Fibroblast of the conjunctiva (primary cell): ENCODE measurements at places on chromosomes 1 and 21.

DNA sequence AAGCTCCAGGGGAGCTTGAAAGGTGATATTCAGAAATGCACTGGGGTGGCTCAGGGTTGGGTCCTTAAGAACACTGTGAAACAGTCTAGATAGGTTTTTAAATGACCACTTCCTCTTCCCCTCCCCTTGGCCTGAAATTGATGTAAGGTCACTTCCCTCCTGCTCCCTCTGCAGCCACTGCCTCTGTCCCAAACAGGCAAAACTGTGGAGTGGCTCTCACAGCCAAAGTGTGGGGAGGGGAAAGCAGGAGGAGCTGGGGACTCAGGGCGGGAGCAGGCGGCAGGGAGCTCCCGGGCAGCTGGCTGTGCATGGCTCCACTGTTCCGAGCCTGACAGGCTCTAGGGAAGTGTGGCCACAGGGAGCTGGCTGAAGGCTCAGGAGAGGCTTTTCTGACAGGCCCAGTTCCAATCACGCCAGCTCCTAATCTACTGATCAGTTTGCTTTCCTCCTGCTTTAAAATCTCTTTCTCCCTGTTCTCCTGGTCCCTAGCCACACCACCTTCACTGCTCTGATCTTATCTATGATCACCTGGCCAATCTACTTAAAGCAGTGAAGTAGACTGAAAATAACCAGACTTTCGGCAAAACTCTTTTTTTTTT, 5.1 kb upstream of the CSRP1 start:
- no peak for DNase-seq

DNA sequence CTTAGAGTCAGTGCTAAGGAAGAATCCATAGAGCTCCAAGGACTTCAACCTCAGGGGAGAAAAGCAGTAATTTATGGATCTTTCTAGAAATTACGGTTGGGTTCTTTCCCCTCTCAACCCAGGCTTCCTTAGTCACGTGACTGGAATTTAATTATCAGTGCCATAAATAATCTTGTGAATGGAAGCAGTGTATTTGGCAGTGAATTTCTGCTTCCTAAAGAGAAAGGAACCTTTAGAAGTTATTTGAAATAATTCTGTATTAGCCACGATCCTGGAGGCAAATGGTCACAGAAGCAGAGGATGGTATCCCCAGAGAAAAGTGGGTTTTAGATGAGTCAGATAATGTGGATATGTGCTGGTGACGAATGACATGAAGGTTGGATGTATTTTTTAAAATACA, 89.6 kb downstream of the NFIA start:
- DNase-seq, result no peak

GRCh38 chr1:22889213-22889827, 83.3 kb downstream of the LACTBL1 start:
- DNase-seq, result no peak

- DNase-seq, result no peak
Measured at GRCh38 chr1:177035586-177035985, 128.9 kb downstream of the ASTN1 start.

DNA sequence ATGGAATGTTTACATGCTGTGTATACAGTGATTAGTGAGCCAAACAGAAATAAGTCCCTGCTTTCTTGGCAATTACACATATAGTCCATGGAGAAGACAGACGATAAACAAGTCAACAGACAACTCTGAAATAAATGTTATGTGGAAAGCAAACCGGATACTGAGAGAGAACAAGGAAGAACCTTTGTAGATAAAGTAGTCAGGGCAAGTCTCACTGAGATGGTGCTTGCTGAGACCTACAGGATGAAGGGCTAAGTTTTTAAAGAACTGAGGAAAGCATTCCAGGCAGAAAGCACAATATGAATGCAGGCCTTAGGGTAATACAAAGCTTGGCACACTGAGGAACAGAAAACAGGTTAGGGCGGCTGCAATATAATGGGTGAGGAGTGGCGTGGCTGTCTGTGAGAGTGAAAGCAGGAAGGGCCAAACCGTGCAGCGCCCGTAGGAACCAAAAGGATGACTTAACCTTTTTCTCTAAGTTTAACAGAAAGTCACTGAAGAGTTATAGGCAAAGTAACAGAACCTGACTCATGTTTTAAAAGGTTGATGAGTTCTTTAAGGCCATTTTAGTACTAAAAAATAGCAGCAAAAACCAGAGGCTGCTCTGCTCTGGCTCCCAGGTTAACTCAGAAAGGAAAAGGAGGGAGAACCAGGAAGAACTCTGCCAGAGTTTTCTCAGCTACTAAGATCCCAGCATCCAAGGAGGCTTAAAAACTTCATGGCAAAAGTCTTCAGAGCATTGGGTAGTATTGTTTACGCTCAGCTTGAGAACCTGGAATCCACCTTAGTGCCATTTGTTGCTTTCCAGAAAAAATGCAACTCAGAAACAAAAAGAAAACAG, 8.7 kb upstream of the TTF2 start:
- no peak for DNase-seq

GRCh38 chr1:247338723-247339275, 7.1 kb upstream of the ZNF496 start:
- DNase-seq, result no peak

DNA sequence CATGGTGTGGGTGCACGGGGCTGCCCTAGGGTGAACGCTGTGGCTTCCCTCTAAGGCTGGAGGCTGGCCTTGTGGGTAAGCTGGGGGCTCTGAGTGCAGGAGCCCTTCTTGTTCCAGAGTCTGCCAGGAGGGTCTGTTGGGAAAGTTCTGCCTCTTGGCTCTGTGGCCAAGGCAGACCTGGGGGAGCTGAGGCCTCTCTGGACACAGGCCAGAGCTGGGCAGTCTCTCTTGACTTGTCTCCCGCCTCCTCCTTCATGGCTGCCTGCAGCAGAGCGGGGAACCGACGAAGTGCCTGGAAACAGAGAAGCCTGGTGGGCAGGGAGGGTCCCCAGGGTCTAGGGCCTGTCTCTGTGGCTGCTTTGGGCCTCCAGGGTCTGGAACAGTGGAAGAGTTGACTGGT, 30.3 kb upstream of the PEX10 start:
- DNase-seq, result no peak

DNA sequence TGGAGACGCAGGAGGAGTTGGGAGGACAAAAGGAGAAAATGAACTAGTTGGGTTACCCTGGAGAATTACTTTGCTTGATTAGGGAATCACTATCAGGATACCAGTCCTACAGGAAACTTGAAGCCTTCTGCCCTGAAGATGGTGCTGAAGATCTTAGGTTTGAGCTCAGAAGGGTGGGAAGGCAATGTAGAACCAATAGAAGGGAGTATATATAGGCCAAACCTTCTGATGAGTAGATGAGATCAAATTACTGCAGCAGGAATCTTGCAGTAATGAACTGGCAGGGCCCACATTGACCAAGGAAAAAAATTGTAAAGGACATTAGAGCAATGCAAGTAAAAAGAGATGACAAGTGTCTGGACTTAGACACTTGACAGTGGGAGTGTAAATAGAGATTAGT, 116.3 kb upstream of the CACYBP start:
- DNase-seq, result no peak

- DNase-seq, result no peak
Measured at GRCh38 chr1:163335216-163335615, 13.5 kb downstream of the NUF2 start.

DNA sequence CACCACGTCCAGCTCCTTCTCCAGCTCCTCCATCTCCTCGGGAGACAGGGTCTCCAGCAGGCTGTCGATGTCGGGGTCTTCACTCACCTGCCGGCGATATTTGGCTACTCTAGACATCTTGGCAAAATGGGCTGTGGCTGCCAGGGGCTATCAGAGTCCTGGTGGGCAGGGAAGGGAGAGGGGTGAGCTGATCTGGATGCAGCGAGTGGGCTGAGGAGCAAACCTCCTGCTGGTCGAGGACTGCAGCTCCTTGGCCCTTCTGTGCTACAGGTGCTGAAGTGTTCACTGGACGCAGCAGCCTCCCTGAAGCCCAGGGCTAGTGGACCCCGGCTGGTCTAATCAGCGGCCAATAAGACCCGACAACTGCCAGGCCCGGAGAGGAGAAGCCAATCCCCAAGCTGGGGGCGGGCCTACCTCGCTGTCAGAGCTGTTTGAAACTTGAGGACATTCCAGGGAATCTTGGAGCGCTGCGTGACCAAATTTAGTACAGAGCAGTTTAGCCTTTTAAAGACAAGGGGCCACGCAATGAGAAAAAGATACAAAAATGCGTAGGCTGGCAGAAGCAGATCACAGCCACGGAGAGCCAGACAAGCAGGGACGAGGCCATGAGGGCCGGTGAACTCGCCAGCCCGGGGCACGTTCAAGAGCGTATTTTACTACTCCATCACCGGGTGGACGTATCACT, at the start of gene LMOD1:
Gene LMOD1, minus strand, starts transcription at position 325 of the 685 bp plus-strand sequence. Its CDS starts 208 bp downstream, at position 117.
- DNase-seq, result peak; percentile 81

DNA sequence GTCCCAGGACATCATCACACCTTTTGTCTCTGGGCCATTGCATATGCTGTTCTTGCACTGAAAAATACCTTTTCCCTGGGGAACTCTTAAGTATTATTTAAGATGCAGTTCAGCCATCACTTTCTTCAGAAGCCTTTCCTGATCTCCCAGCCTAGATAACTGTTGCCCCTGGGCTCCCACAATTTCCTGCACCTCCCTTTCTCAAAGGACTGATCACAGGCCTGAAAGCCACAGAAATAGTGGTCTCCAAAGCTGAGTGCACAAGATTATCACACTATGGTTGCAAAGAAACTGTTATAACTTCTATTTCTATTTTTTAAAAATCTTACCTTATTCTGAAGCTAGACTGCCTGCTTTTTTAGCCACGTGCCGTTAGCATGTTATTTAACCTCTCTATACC, 2.8 kb upstream of the ZSCAN20 start:
- DNase-seq, result no peak

DNA sequence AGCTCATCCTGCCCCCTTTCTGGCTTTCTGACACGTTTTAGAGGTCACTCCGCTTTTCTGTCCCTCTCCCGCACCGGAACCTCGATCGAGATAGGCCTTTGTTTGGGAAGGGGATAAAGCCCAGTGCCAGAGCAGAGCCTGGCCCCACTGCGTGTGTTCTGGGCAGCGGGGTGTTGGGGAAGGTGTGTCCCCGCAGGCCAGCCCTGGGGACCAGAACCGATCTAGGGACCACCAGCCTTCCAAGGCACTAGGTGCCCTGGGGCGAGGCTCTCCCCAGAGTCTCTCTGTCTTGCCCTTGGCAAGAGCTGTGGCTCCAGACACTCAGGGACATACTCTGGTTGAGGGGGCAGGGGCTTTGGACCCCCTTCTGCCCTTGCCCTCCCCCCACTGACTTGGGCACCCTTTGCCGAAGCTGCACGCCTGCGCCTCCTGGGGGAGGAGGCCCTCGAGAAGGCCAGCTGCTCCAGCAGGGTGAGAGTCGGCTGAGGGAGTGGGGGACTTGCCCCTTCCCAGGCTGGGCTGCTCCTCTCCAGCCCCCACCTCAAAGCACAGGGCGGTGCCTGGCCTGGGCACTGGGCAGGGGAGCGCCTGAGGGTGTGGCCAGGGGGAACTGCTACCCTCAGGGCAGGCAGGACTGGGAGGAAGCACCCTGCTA, 16.4 kb downstream of the PRXL2B start:
- DNase-seq, result no peak

GRCh38 chr1:169595764-169596711, 9.8 kb upstream of the F5 start:
- DNase-seq, result no peak

DNA sequence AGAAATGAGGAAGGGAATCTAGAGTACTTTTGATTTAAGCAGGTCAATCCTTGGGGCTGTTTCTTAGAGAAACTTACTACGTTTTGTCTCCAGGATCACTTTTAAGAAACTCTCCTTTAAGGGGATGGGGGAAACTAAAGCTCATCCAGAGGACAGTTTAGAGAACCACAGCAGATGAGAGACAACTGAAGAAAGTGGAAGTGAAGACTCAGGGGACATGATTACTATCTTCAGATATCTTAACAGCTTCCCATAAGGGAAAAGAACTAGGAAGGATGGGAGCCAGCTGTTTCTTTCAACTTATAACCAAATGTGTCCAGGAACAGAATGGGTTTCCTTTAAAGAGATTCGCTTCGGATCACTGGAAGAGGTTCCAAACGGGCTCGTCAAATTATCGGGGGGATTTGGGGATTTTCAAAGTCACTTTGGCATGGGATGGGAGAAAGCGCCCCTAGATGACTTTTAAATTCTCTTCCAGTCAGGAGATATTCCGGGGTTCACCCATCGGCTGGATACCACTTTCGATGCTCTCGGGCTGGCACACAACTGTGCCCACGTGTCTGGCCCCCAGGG, 1.2 kb downstream of the SCMH1 start:
- no peak for DNase-seq

DNA sequence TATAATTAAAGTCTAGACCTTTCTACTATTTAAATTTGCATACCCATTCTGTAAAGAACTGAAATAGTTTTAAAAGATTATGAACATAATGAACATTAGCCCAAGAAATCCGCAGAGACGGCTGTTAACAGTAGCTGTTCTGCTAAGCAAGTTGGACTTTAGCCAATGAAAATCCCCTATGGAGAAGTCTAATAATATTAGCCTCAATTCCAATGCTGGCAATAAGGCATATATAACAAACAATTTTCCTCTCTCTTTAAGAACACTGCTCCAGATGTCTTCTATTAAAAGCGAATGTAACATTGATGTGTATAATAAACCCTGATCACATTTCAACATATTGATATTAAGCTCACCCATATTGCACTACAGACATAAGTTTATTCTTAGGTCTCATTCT, 221.3 kb upstream of the KCTD3 start:
- DNase-seq, result no peak

DNA sequence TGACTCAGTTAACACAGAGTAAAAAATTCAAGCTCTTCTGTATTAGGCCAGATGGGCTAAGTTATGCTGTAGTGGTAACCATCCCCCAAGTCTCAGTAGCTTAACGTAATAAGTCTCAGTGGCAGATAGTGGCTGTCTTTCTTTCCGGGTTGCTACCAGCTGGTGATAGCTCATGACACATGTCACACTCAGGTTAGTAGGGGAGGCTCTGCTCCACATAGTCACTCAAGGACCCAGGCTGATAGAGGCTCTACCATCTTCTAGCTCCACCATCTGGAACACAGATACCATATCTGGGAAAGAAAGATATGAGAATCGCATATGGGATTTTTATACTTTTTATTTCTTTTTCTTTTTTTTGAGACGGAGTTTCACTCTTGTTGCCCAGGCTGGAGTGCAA, 16.2 kb upstream of the MEF2D start:
- DNase-seq, result no peak

DNA sequence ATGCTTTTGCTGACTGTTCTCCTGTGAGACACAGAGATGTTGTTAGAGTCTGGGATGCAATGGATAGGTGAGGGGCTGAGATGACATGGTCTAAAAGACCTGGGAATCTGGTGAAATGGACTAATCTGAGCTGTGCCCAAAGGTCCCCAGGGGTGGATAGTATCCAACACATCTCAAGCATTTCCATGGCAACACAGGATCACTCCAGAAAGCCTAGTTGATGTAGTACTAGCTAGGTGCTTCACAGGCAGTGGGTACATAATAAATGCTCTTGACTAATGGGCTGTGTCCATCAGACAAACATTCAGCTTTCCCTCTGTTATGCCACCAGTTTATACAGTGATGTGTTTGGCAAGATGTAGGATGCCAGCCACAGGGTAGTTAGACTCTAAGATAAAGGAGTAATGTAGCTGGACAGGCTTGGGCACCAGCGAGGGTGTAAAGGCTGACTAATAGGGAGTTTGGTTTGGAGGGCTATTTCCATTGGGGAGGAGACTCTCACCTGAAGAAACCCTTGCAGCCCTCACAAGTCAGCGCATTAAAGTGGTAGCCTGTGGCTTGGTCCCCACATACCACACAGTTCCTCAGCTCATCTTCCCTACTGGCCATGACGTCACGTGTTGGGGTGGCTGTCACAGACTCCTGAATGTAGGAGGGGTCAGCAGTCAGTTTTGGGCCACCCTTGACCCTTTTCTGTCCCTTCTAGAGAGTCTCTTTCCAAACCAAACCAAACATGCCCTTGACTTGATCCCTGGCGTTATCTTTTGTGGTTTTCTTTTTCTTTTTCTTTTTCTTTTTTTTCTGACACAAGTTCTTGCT, 1.8 kb downstream of the NR1I3 start:
- no peak for DNase-seq
